Myometrial cell (primary cell): ENCODE measurements at places on chromosomes 5 and 9. TPM values are rescaled to one million over a fixed set of nuclear protein-coding genes. Genes with fewer than 3 reads are reported as not detected.

Gene TSSK1B
- not detected in 2 replicates for total RNA-seq

Gene CXCL14
- total RNA-seq: 0.29 TPM in 1 of 2 replicates, not detected in the other

Gene LMX1B
- not detected in 2 replicates for total RNA-seq

Gene RGS7BP
- total RNA-seq: not detected in 2 replicates

Gene OSTF1
- 42.4 and 47.9 TPM in 2 replicates for total RNA-seq

Gene FAM221B
- total RNA-seq: not detected in 2 replicates
